ENCODE measurements at places on chromosomes 2 and 18. TPM values are rescaled to one million over a fixed set of nuclear protein-coding genes. Genes with fewer than 3 reads are reported as not detected.

CENPO gene
- total RNA-seq = 23.8 TPM

EIF4E2 gene
- total RNA-seq = 52.2 TPM

GPR45 gene
- total RNA-seq = not detected

FTCDNL1 gene
- total RNA-seq = not detected

RIT2 gene
- total RNA-seq = not detected

DUSP2 gene
- 0.40 TPM for total RNA-seq

CFAP65 gene
- not detected for total RNA-seq

CRYGC gene
- total RNA-seq = not detected

C1QL2 gene
- not detected for total RNA-seq

ZNG1B gene
- total RNA-seq = 9.6 TPM

ALK gene
- total RNA-seq = not detected

PPP1R1C gene
- 0.96 TPM for total RNA-seq

AMER3 gene
- total RNA-seq = not detected

THSD7B gene
- 0.13 TPM for total RNA-seq

CIB4 gene
- not detected for total RNA-seq

PLGLB2 gene
- total RNA-seq = 0.32 TPM

NRBP1 gene
- total RNA-seq = 67.0 TPM

SCN7A gene
- 3.5 TPM for total RNA-seq

ELOA2 gene
- total RNA-seq = not detected

EMILIN1 gene
- 790 TPM for total RNA-seq

ESPNL gene
- 2.9 TPM for total RNA-seq
